ENCODE measurements at places on chromosomes 12 and 14. TPM values are rescaled to one million over a fixed set of nuclear protein-coding genes. Genes with fewer than 3 reads are reported as not detected.
A peak's percentile ranks its signal among the peaks of the same experiment; 100 is the strongest.

GRCh38 chr12:120062976-120063579, 53.5 kb downstream of the RAB35 start:
- DNase-seq = no peak

PMCH gene
- total RNA-seq = not detected

- peak; percentile 30 for DNase-seq
Measured at GRCh38 chr12:95701275-95701674, 89.3 kb downstream of the NTN4 start.

LALBA gene
- total RNA-seq = not detected

DNA sequence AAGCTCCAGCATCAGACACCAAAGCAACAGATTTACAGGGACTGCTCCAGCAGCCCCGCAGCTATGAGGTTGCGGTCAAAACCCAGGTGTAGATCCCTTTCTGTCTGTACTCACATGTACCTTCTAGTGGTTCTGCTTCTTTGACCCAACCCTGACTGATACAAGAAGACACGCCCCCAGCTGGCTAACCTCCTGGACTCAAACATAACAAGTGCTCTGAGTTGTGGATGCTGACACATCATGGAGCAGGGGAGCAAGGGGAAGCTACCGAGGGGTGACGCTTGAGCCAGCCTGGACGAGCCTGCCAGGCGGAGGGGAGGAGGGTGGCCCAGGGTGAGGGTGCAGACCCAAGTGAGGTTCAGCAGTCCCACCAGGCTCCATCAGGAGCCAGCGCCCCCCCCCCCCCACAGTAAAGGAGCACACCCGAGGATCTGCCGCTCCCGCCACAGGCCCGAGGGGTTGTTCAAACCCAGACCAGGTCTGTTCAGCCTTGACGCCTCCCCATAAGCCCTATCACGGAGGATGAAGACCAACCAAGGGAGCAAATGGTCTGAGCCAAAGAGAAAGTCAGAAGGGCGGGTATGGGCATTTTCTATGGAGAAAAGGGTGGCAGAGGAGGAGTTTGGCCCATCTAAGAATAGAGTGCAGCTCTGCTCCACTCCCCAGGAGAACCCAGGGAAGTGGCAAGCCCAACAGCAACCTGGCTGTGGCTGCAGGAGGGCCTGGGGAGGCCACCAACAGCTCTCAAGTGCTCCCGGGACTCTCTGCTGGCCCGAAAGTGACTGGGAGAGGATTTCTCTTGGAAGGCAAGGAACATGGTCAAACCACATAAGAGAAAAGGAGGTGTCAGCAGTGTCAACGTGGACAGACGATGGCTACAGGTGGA, 229.4 kb downstream of the BCL11B start:
- no peak for DNase-seq

DNA sequence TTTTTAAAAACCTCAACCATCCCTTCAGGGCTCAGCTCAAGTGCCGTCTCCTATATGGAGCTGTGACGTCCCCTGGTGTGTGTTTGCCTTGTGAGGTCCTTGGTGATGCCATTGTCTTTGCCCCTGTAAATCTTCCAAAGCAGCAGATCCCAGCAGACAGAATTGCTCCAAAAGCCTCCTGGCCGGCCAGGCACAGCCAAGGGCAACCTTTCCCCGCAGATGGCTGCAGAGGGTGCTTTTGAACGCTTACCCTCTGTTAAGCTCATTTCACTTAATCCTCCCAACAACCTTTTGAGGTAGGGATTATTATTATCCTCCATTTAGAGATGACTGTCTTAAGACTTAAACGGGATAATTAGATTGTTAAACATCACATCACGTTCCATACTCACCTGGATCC, 51.4 kb downstream of the RFX4 start:
- no peak for DNase-seq

- no peak for DNase-seq
Measured at GRCh38 chr14:68282479-68283377, 463.1 kb downstream of the RAD51B start.

DNA sequence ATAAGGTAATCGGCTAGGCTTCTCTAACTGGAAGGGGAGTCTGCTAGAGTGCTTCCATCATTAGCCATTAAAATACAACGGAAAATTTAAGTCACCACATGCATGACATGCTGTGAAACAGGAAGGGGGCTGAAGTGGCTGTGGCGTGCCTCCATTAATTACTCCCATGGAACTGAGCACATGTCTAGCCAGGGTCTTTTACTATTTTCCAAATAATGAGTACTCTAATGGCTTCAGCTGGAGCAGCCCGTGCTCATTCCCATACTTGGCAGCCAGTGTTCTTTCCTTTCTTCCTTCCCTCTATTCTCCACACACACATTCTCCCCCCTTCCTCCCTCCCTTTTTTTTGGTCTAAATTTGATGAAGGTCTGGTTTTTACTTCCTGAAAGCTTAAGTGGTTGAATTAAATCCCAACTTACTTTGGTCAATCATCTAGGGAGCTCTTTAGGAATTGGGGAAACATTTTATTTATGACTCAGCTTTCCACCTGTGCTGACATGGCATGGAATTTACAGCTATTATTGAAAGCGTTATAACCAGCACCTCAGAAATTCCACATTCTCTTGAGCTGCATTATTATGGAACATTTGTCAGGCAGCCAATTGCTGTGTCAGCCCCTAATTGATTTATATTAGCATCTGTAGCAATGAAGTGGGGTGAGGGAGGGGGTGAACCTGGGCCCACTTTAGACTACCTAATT, 72.3 kb downstream of the LRIG3 start:
- peak; percentile 27 for DNase-seq

GRCh38 chr14:92624764-92625163, 111.2 kb downstream of the RIN3 start:
- no peak for DNase-seq

DNA sequence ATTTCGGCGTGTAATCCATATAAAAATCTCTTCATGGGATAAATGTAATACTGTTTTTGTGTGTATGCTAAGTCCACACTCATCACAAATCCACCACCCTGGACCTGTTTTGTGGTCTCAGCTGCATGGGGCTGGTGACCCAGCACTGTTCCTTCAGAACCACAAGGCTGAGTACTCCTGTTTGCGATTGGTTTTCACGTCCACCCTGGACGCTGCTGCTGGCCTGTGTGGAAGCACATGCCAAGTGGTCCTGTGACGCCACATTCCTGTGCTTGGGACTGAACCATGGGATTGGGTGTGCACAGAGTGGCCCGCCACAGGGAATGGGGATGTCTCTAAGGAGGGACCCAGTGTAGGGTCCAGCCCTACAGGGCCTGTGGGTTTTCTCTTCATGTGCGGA, 4.3 kb downstream of the PUS1 start:
- no peak for DNase-seq

DNA sequence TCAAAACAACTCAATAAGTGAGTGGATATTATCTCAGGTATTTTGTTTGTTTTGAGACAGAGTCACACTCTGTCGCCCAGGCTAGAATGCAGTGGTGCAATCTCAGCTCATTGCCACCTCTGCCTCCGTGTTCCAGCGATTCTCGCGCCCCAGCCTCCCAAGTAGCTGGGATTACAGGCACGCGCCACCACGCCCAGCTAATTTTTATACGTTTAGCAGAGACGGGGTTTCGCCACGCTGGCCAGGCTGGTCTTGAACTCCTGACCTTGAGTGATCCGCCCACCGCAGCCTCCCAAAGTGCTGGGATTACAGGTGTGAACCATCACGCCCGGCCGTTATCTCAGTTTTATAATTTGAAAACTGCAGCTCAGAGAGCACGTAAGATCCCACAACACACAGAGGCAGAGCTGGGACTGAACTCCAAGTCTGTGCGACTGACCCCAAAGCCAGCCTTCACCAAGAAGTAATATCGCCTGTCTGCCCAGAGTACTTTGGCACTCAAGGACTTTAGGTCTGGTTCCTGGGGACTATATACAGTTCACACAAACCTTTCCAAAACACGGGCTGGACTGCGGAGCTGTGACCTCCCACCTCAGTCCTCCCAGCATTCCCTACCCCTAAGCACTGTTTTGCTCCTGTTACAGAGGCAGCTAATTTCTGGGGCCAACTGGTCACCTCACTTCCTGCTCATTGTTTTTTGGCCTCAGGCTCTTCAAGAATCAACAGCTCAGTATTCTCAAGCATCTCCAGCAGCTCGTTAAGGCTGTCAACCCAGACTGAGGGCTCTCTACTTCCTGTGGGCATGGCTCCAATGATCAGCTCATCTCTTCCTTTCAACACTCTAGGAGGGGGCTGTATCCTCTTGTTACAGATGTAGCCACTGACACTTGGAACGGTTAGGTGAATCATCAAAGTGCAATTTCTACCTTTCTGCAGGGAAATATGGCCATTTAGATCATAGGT, 22.5 kb downstream of the TESC start:
- no peak for DNase-seq

SLC7A7 gene
- 13.3 TPM for total RNA-seq

Data from astrocyte (in vitro differentiated cells and primary cell).